ENCODE measurements at places on chromosomes 11 and 22.

GRCh38 chr11:15236559-15236958 lies 121.8 kb downstream of the INSC start:
- DNase-seq, result no peak

- DNase-seq, result no peak
These were observed 181.2 kb downstream of the CSNK2A3 start for GRCh38 chr11:11171854-11172253.

DNA sequence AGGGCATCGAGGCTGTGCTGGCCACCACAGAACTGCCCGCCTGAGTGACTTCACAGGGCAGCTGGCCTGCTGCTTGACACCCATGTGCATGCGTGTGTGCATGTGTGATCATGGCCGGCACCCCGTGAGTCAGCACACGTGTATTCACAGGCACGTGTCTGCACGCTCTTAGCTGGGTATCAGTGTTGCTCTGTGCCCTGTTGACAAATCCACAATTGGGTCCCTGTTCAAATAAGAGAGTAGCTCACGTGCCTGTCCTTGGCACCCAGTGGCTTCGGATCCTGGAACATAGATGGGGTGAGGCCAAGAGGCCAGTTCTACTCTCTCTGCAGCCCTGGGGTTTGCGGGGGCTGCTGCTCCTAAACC lies 14.0 kb downstream of the B3GAT1 start:
- DNase-seq, result no peak

GRCh38 chr11:7606496-7606895 lies 66.8 kb downstream of the CYB5R2 start:
- no peak for DNase-seq

DNA sequence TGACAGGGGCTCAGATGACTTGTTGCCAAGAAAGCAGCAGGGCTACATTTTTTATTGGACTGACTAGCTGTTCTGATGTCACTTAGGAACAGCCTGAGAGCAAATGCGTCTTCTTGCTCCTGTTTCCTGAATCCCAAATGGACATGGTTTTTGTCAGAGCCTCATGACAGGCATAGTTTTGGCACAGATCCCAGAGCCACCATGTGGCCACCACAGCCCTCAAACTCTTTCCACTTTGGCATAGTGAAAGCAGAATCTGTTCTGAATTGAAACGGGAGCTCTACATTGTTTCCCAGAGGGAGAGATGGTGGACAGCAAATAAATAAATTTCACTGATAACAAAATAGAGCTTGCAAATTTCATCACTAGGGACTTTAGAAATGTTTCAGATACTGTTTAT lies 222.2 kb downstream of the C11orf87 start:
- DNase-seq, result no peak

- DNase-seq, result no peak
These were observed 87.1 kb upstream of the YWHAH start for GRCh38 chr22:31857247-31857646.

DNA sequence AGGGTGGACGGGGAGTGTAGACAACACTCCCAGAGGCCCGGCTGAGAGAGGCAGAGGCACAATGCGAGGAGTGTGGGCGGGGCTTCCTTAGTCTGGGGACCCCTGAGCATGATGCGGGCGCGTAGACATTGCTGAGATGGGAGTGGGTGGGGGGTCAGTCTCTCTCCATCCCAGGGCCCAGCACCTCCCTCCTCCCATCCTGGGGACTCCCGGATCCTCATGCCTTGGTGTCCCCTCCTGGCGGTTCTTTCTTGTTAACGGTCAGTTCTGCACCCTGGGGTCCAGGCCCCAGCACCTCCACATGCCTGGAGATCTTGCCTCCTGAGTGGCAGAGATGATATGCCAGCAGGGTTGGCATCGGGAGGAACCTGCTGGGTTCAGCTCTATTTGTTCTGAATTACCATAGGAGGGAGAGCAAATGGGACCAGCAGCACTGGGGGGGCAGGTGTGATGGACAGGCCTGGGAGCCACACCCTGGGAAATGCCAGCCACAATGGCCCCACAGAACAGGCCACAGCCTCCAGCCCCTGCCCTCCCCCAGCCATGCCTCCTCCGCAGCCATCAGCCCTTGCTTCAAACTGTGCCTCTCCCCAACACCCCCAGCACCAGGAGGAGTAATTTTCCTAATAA lies 55.7 kb downstream of the RTL6 start:
- DNase-seq, result no peak

GRCh38 chr11:126404367-126404766 lies 48.9 kb downstream of the ST3GAL4 start:
- DNase-seq, result no peak

DNA sequence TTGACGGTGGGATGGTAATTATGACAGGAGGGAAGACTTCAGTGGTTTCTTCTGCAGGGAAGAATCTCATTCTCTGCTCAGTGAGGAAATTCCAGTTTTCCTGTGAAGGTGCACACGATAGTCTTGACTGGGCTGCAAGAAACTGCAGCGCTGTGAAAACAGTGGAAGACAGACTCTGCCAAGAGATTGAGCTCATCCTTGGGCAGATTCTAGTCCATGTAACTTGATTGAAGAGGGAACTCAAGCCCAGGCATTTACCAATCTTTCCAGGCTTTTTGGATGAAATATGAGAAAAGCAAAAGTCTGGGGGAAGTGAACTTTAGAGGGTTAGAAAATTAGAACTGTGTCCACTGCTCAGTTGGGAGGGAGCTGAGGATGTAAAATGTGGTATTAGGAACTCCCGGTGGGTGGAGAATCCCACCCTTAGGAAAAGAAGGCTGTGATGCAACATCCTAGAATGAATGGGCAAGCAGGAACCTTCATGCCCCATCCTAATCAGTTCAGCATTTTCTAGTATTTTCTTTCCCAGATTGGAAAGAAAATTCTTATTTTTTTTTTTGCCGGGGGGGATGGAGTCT lies 212.6 kb downstream of the DBX1 start:
- DNase-seq, result no peak

GRCh38 chr22:17258015-17258787 lies 39.0 kb upstream of the ADA2 start:
- no peak for DNase-seq

- no peak for DNase-seq
These were observed 18.1 kb downstream of the GLB1L2 start for GRCh38 chr11:134349802-134350355.

DNA sequence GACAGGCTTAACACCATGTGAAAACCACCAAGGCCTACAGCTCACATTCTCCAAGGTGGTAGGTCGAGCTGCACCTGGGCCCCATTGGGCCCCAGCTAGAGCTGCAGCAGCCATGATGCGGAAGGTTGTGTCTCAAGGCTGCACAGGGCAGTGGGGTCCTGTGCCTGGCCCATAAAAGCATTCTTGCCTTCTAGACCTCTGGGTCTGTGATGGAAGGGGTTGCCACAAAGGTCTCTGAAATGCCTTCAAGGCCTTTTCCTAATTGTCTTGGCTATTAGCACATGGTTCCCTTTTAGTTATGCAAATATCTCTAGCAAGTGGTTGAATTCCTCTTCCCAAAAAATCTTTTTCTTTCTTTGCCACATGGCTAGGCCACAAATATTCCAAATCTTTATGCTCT lies 52.5 kb upstream of the C11orf58 start:
- DNase-seq, result no peak

DNA sequence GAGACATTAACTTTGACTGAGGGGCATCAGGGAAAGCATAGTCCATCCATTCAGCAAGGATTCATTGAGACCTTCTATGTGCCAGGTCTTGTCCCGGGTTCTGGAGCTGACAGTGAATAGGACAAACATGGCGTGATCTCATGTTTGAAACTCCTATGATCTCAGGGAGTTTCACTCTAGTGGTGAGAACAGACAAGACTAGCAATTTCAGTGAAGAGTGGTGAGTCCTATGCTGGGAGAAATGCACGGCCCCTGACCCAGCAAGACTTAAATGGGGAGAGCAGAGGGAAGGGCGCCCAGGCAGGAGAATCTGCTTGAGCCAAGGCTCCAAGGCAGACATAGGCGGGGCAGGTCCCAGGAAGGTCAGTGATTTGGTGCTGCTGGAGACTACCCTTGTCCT lies 155.7 kb downstream of the CEP164 start:
- no peak for DNase-seq

- peak; percentile 0 for DNase-seq
These were observed 39.2 kb downstream of the BRD1 start for GRCh38 chr22:49788504-49788903.

GRCh38 chr11:102241026-102241425 lies 76.3 kb upstream of the BIRC3 start:
- DNase-seq, result no peak

- no peak for DNase-seq
These were observed 5.8 kb downstream of the SLC22A9 start for GRCh38 chr11:63375434-63375833.

GRCh38 chr11:3214420-3214699 lies 4.3 kb downstream of the MRGPRG start:
- no peak for DNase-seq

DNA sequence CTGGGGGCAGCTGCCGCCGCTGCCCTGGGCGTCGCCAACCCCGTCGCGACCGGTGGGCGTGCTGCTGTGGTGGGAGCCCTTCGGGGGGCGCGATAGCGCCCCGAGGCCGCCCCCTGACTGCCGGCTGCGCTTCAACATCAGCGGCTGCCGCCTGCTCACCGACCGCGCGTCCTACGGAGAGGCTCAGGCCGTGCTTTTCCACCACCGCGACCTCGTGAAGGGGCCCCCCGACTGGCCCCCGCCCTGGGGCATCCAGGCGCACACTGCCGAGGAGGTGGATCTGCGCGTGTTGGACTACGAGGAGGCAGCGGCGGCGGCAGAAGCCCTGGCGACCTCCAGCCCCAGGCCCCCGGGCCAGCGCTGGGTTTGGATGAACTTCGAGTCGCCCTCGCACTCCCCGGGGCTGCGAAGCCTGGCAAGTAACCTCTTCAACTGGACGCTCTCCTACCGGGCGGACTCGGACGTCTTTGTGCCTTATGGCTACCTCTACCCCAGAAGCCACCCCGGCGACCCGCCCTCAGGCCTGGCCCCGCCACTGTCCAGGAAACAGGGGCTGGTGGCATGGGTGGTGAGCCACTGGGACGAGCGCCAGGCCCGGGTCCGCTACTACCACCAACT lies 1.0 kb downstream of the FUT4 start:
- no peak for DNase-seq

GRCh38 chr11:44561275-44561805 lies 4.1 kb upstream of the CD82 start:
- DNase-seq, result no peak

DNA sequence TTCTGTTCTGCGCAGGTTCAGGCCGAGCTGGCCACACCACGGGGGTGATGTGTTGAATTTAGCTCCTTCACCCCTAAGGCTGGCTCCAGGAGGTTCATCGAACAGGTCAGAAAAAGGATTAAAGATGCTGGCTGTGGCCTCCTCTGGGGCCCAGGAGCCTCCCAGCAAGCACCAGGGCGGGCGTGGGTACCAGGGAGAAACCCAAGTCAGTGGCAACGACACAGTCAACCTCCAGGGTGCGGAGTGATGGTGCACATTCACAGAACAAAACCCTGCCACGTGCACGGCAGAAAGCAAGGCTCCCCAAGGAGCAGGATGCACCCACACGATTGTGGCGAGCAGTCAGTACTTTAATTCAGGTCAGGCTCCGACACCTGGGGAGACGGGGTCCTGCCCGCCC lies 10.8 kb downstream of the C11orf24 start:
- DNase-seq, result no peak

DNA sequence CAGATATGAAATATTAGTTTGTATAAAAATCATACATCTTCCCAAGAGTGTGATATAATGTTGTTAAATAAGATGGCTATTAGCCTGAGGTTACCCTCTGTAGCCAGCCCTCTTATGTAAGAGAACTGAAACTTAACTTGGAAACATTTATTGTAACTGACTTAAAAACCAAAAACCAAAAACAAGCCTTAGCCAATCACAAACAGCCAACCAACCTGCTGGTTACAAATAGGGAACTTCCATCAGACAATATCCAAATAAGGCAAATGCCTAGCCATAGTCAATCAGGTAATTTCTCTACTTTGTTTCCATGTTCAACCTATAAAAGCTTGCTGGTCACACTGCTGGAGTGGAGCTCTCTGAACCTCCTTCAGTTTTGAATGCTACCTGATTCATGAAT lies 14.1 kb downstream of the KBTBD3 start:
- no peak for DNase-seq

GRCh38 chr11:47260366-47260765 lies 2.6 kb downstream of the NR1H3 start:
- DNase-seq, result no peak

DNA sequence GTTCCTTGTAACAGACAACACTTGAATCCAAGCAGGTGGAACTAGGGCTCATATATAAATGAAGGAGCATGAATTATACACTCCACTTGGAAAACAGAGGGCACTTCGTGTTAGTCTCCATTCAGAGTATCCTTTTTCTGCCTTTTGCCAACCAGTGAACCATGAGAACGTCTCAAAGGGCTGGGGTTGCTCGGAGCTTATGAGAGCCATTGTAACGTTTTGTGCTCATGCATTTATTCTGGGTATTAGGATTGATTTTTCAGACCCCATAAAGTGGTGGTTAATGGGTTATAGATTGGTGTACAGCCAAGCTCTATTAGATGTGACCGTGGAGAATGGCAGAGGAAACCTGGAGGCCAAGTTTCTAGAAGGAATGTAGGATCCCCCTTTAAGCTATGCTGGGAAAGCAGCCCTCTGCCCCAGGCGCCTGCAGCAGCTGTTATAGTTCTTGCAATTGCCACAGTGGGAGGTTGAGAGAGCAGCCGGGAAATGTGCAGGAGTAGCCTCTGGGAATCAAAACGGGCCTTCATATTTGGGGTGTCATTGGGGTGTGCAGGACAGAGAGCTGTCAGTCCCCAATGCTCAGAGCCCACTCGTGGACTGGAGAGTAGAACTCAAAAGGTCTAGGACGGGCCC lies 54.6 kb upstream of the ASPHD2 start:
- DNase-seq, result no peak

GRCh38 chr22:27331526-27332281 lies 469.9 kb downstream of the MN1 start:
- DNase-seq, result no peak

DNA sequence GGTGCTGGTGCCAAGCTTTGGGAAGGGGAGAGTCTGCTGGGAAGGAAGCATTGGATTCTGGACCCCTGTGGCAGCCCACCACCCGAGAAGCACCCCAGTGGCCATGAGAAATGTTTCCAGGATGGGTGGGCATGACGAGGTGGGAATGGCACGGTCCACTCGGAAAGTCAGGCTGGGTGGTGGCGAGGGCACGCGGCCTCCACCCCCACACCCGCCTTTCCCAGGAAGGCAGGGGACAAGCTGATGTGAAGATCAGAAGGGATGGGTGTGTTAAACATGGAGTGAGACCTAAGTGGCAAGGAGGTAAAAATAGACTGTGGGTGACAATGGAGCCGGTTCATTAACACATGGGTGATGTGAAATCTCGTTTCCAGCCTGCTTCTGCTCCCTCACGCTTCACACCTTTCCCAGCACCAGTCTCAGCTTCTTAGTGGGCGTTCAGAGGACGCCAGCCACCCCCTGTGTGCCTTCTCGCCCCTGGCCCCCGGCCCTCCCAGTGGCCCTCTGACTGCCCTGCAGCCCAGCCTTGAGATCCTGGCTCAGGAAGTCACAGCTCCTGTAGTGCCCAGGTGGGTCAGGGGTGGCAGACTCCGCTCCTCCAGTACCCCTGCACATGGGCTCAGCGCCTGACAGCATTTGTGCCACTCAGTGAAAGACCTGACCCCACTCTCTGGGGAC lies 27.6 kb downstream of the LRRC10B start:
- no peak for DNase-seq
